H7 (cell line): ENCODE measurements at places on chromosomes 2 and 18.

DNA sequence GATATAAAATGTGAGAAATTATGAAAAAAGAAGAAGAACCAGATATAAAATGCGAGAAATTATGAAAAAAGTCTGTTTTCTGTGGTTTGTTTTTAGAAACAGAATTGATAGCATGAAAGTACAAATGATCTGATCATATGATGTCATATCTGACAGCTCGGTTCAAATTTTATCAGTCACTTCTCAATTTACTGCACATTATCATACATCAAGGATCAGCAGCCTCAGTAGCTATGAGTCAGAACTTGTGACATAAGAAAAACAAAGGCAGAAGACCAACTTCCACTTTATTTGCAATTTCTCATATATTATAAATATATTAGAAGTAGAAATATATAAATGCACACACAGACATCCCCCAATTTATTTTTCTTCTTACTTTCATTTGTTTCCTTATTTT, 634.0 kb downstream of the LRP1B start:
- no peak for DNase-seq

DNA sequence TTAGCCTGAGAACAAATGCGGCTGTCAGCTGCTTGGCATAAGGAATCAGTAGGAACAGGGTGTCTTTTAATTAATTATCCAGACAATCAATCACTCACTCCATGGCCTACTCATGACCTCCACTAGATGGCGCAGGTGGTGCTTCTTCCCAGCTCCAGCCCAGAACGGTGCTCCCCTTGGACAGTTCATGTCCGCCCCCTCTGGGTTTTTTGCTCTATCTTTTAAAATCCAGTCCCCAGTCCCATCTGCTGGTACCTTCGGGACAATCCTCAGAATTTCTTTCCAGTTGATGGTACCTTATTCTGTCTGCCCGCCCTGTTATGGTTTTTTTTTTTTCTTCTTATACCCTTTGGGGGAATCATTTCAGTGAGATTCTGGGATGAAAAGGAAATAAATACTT, 99.8 kb downstream of the CACNB4 start:
- DNase-seq, result peak; percentile 87

DNA sequence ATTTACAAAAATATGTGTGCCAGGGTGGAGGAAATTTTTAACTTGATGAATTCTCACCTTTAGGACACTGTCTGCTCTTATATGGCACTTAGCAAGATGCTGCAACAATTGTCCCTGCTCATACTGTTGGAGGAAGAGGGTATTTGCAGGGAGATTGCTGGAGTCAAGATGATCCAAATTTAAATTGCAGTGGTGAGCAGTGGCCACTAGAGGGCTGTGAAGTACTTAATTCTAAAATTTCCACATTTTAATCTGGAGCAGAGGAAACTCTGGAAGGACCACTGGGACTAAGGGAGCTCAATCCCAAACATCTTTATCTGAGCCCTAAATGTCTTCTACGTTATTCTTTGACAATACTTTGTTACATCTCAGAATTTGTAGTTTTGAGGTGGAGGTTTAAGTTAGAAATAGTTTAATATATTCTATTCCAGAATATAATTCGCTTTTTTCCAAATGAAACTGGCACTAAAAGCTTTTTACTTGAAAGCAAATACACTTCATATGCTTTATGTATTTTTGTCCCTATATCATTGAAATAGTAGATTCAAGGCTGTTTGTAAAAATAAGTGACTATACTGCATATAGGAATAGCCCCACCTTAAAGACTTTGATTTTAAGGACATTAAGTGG, 33.0 kb upstream of the PTH2R start:
- DNase-seq, result peak; percentile 68

GRCh38 chr2:2901384-2902345, 476.0 kb downstream of the EIPR1 start:
- peak; percentile 7 for DNase-seq

GRCh38 chr2:53473236-53473635, 294.4 kb upstream of the CHAC2 start:
- peak; percentile 22 for DNase-seq

DNA sequence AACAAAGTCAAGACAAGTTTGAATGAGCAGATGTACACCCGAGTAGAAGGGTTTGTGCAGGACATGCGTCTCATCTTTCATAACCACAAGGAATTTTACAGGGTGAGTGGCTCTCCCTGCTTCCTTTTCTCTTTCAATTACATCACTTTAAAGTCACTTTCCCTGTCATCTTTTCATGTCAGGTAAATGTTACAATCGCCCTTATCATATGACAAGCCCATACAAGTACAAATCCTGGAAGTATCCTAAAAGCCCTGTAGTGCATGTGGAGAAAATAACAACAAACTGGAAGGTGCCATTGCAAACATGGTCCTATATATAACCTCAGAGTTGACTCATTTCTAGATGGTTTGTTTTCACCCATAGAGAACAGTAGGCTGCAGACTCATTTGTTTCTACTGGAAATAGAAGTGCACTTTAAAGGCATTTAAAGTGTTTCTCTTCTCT, 126.0 kb downstream of the SP100 start:
- DNase-seq, result no peak
